Right renal cortex interstitium (tissue), 3 donors: ENCODE measurements at places on chromosomes 16 and 17. TPM values are rescaled to one million over a fixed set of nuclear protein-coding genes. Genes with fewer than 3 reads are reported as not detected.

KIF1C gene
- polyA plus RNA-seq, result 92.0 TPM

DNA sequence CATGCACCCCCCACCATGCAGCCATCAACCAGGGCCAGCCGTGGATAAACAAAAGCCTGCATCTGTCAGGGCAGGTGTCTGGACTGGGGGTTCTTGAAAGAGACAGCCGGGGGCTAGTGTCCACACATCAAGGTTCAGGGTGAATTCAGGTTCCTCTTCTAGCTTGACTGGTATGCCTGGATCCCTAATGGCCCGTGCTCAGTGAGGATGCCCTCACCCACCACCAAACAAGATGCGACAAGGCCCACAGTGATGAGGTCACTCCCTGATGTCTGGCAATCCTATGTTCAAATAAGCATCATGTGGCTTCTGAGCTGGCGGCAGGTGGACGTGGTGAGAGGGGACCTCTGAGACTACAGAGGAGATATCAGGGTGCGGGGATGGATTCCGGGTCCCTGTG is 64.6 kb downstream of the GOSR1 start:
- DNase-seq, result no peak

DNA sequence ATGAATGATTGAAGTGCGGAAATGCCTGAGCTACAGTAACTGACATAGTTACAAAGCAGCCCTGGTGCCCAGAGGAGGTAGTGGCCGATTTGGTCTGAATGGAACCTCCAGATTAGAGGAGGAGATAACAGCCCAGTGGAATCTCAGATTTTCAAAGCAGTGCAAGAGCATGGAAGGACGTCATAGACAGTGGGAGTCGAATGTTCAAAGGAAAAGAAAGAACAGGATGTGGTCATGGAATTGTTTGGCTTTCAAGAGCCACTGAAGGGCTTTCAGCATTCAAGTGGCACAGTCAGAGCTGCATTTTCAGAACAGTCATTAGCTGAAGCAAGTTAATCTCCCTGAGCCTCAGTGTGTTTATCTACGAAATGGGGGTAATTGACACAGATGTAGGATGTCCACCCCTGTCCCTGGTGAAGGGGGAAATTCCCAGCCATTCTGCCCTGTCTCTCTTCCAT is 104.6 kb upstream of the CACNG3 start:
- DNase-seq, result no peak

DNA sequence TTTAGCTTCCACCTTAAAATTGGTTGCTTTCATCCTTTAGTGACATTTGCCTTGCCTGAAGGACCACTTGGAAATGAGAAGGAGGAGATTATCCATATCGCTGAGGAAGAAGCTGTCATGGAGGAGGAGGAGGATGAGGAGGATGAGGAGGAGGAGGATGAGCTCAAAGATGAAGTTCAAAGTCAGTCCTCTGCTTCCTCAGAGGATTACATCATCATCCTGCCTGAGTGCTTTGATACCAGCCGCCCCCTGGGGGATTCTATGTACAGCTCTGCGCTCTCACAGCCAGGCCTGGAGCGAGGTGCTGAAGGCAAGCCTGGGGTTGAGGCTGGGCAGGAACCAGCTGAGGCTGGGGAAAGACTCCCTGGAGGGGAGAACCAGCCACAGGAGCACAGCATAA is 11.5 kb upstream of the TMEM106A start:
- no peak for DNase-seq

GRCh38 chr16:66454751-66455150 is 27.7 kb downstream of the BEAN1 start:
- DNase-seq, result no peak

DNA sequence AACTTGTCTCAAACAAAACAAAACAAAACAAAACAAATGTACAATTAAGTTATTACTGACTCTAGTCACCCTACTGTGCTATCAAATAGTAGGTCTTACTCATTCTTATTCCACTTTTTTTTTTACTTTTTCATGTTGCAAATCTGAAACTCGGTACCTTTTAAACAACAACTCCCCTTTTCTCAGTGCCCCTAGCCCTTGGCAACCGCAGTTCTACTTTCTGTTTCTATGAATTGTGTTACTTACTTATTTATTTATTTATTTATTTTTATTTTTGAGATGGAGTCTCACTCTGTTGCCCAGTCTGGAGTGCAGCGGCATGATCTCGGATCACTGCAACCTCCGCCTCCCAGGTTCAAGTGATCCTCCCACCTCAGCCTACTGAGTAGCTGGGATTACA is 104.0 kb downstream of the SLC39A11 start:
- DNase-seq, result no peak

DNA sequence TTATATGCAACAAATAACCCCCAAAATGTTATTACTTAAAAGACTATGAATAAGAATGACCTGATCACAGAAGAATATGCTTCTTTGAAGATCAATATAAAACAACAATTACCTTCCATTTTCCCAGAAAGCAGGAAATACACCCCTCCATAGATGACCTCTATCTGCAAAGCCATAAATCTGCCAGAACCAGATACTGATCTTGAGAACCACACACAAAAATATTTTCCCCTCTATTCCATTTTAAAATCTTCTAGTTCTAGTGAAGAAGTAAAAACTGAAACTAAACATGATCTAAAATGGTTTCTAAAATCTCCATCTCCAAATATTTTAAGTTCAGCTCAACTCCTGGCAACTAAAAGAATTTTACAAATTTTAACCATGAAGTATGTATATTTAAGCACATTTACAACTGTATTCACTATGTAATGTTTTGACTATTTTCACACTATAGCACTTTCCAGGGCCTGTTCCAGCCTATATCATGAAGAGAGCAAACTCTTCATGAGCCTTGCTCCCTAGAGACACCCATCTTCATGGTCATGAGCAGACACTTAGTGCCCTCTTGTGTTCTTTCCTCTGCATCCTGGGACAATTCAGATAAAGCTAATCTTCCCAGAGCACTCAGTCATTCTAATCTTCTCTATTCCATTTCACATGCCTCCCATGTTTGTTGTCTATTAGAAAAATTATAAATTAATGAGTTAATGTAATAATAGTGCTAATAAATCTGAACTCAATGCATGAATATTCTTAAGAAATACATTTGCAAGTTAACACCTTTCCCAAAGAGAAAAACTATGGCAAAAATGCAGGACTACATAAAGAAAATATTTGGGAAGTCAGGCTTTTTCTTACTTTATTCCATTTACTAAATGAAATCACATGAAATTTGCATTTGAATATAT is 87.0 kb downstream of the HELZ start:
- no peak for DNase-seq

GRCh38 chr17:40951011-40951622 is 13.7 kb upstream of the KRT23 start:
- DNase-seq, result no peak

DNA sequence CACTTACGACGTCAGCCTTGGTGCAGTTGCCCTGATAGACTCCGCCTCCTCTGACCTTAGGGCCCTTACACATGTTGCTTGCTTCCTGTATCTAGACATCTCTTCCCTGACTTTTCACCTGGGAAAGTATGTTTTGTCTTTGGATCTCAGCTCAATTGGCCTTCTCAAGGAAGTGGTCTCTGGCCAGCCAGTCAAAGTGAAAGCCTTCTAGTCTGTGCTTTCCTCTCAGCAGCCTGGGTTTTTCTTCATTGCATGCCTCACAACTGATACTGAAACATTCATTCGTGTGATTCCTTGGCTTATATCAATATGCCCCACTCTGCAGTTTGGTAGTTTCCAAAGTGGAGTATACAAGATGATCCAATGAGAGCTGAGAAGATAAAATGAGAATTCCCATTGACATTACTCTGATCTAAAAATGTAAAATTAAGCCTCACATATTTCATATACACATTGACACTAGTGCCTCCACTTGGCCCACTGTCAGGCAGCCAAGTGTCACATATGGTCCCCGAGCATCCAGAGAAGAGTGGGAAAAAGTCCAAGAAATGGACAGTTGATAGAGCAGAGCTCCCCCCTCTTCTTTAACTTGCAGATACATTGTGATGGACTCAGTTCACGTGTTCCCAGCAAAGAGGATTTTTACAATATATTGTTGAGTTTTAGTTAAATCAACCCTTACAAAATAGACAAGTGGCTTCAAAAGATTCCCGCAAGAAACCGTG is 371.2 kb upstream of the ASIC2 start:
- DNase-seq, result no peak
